ENCODE measurements at places on chromosomes 1 and 21.
A peak's percentile ranks its signal among the peaks of the same experiment; 100 is the strongest.

DNA sequence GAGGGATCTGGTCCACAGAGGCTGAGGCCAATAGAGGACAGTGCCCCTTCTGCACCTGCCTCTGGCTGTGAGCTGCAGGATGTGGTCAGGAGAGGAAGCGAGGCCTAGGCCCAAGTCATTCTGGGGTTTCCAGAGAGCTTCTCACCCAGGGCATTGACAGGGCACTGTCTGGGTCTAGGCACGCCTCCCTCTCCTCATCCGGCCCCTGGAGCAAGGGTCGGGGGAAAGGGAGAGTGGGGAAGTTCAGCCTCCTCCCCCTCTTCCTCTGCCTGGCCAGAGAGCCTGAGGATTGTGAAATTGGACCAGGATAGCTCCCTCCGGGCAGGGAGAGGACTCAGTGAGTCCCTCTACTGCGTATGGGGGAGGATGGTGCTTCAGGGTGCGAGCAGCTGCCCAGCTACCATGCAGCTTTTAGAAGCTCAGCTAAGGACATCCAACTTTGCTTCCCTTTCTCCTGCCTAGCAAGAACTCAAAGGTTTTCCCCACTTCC, 6.3 kb upstream of the INAVA start:
- DNase-seq = peak; percentile 98

- no peak for DNase-seq
Measured at GRCh38 chr1:25699500-25700143, 83.0 kb downstream of the MAN1C1 start.

DNA sequence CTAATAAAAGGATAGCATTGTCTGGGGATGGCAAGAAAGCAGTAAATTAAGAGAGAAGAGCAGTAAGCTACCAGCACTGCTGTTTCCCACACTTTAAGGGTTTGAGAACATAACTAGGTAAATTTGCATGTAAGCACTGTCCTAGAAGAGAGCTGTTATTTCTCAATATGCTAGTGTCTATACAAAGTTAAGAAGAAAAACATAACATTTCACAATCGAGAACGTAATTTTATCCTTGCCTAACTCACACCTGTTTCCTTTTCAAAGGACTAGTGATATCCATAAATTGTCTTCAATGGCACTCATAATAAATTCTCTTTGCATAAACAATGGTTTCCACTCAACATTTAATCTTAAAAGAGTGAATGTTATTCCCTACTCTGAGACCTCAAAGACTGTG, 576.0 kb downstream of the PTBP2 start:
- no peak for DNase-seq

- no peak for DNase-seq
Measured at GRCh38 chr1:110428946-110429345, 21.5 kb upstream of the LAMTOR5 start.

GRCh38 chr1:209650454-209650853, 1.8 kb downstream of the LAMB3 start:
- peak; percentile 45 for DNase-seq

- no peak for DNase-seq
Measured at GRCh38 chr1:97365026-97365425, 555.8 kb downstream of the DPYD start.

DNA sequence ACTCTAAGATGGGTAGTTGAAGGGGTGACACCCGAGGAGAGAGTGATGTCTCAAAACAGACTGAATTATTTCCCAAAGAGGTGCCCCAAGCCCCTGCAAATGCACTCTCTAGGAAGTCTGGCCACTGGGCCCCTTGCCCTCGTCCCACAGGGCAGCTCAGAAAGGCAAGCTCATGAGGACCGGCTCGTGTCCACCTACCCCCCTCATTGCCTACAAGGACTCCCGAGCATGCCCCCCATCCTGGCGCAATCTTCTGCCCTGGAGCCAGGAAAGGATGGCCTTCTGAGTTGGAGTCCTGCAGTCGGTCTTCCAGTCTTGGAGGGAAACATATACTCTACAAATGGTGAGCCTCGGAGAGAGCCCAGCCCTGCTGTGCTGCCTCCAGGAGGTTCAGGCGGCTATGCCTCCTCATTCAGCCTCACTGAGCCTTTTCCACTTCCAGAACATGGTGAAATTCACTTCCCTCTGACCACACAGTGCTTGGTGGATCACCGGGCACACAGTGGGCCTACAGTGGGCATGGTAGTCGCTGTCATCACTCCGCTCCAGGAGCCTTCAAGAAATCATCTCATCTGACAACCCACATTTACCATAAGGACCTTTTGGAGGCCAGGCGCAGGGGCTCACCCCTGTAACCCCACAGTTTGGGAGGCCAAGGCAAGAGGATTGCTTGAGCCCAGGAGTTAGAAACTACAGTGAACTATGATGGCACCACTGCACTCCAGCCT, 5.8 kb upstream of the WNT3A start:
- DNase-seq = no peak

DNA sequence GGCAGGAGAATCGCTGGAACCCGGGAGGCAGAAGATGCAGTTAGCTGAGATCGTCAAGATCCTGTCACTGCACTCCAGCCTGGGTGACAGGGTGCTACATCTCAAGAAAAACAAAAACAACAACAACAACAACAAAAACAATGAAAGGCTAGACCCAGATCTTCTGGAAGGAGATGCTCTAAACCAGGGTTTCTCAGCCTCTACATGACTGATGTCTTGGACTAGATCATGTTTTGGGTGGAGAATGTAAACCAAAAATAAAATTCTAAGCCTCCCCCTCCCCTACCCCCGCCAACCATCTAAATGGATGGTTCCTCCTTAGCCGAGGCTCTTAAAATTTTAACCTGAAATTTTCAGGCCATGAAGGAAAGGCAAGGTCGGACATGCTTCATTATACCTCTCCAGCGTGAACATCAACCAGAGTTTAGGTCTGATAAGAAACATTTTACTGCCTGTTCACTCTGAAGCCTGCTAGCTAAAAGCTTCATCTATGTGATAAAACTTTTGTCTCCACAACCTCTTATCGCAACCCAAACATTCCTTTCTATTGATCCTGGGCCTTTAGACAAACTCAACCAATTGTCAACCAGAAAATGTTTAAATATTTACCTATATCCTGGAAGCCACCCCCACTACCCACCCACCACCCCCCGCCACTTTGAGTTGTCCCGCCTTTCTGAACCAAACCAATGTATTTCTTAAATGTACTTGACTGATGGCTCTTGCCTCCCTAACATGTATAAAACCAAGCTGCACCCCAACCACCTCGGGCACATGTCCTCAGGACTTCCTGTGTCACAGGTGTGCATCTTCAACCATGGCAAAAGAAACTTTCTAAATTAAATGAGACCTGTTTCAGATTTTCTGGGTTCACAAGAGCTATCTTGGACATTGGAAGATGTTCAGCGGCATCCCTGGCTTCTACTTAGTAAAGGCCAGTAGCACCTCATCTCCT, 1.9 kb upstream of the CAPN2 start:
- DNase-seq = no peak

GRCh38 chr21:14688412-14688811, 142.3 kb upstream of the SAMSN1 start:
- DNase-seq = no peak

DNA sequence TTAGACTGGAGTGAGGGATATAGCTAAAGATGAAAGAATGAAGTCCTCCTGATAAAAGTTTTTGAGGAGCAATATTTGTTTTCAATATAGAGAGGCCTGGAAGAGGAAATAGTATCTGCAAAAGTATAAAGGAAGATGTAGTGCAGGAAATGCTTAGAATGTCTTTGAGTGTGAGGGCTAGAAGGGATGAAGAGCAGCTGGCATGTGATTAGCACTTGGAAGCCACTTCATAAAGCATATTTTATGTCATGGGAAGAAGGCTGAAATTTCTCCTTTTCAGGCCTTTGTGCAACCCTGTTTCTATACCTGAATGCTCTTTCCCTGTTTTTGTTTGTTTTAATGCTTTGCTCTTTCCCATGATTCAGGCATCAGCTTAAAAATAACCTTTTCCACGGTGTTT, 323.3 kb upstream of the DEPDC1 start:
- DNase-seq = no peak

DNA sequence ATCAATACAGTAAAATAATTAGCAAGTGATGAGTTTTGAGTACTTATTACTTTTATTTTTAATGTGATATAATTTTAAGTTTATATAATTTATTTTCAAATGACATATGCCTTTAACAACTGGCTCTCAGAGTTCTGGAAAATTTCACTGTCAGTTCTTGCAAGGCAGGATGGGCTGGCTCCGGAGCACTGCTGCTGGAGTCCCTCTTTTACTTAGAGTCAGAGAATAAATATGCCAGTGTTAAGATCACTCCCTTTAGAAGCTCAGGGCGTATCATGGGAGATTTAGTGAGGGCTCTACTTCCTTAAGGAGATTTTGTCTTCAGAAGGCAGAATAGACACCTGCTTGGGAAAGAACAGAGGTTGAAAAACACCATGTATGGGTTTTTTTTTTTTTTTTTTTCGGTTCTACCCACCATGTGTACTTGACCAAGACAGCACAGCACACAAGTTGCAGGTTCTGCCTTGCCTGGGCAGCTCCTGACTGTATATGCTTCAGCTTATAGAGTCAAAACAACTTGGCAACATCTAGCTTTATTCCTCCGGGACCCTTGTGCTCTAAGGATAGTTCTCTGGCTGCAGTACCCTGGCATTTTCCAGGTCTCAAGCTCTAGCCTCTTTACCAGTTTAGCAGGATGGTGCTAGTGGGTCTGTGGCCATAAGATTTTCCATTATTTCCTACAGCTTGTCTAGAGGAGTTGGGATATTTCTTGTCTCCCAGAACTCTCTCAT, 29.7 kb upstream of the FMOD start:
- DNase-seq = no peak

DNA sequence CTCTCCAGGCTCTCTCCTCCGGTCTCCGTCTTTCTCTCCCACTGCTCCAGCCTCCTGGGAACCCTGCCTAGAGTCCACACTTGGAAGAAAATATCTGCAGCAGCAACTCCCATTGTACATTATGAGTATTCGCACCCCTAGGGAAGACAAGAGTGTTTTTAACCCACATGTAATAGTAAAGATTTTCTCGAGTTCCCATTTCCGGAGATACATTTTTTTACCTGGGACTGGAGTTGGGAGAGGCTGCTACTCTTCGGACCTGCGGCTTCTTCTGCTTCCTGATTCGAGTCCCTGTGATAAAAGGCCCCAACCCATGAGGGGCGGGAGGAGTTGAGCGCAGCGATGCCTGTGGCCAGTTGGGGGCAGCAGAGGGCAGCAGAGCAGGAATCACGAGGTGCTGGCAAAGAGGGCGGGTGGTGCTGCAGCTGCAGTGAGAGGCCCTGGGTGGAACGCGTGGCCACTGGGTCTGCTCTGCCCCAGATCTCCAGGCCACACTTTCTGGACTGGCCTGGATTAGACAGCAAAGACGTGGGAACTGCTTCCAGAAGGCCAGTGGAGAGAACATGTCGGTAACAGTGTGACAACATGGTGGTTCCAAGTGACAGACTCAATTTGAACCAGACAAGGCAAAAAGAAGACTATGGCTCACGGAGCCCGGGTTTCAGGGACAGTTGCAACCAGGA, 221.0 kb upstream of the CSF3R start:
- DNase-seq = peak; percentile 67

GRCh38 chr1:230567221-230567575, 75.1 kb upstream of the COG2 start:
- DNase-seq = no peak

GRCh38 chr1:54850737-54851136, 36.3 kb downstream of the DHCR24 start:
- DNase-seq = no peak

DNA sequence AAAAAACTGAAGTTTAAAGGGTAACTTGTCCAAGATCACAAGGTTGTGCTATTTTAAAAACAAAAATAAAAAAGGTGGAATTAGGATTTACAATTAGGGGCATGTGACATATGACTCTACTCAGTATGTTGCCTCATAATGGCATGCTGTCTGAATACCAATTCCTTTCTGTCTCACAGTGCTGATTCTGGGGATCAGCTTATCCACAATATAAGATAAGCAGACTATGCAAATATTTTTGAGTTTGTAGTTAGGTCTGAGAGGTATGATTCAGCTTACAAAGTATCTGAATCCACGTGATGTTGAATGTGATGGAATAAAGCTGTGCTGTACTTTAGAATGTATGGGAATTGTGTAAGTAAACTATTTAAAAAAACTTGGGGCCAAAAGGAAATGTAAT, 216.6 kb downstream of the HHIPL2 start:
- DNase-seq = no peak

DNA sequence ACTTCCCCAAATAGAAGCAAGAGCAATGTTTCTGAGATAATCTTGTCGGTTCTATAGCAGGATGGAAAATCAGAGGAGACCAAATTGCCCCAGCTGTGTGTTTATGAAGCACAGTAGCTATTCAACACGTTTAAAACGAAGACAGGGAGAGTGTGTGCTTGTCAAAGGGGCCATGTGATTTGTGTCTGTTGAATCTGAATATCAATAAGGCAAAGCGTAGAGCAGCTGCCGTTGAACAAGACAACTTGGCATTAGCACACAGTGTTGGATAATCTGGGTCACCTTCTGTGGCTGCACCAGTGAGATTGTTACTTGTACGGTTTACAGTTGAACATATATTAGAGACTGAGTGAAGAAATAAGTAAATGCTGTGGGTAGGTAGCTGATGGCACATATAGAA, 1.0 kb downstream of the CRB1 start:
- no peak for DNase-seq

DNA sequence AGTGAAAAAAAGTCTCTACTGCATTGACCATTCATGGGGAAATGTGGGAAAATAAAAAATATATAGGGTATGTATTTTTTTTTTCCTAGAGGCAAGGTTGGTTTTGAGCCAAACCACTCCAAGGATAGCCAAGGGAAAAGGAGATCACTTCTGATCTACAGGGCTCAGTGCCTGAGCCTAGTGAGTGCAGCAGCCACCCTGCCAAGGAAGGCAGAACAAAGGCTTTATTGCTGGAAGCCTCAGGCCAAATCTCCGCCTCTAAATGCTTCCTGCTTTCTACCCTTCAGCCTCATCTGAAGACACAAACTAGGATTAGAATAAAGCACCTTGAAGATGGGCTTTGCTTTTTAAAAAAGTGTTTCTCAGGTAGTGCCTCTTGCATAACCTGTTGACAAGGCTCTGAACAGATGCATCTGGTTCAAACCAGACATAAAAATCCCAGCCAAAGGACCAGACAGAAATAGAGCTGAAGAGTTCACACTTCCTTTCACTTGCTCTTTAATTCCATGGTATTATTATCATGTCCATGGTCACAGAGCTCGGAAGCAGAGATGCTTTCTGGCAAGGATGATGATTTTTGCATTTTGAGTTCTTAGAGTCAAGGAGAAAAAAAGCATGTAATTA, 10.5 kb downstream of the C1orf115 start:
- DNase-seq = no peak

DNA sequence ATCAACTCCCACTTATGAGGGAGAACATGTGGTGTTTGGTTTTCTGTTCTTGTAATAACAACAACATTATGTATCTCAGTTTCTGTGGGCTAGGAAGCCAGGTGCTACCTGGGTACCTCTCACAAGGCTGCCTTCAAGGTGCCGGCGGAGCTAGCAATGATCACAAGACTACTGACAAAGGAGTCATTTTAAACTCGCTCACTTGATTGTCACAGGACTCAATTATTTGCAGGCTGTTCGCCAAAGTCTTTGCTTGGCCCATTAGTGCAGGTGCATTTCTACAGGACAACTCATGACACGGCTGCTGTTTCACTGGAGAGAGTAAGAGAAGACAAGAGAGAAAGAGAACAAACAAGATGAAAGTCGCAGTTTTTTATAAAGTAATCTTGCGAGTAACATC, 1237.4 kb upstream of the TMPRSS15 start:
- DNase-seq = no peak

- DNase-seq = no peak
Measured at GRCh38 chr1:76098845-76099244, 24.3 kb downstream of the ST6GALNAC3 start.

GRCh38 chr21:32484706-32485380, 72.3 kb downstream of the EVA1C start:
- DNase-seq = no peak
